ENCODE measurements at places on chromosomes 12 and 14.
A peak's percentile ranks its signal among the peaks of the same experiment; 100 is the strongest.

- DNase-seq: no peak
Observed at GRCh38 chr12:71448150-71448581, 8.6 kb downstream of the LGR5 start.

GRCh38 chr12:93387780-93388179, 10.1 kb downstream of the NUDT4 start:
- DNase-seq: peak; percentile 41

DNA sequence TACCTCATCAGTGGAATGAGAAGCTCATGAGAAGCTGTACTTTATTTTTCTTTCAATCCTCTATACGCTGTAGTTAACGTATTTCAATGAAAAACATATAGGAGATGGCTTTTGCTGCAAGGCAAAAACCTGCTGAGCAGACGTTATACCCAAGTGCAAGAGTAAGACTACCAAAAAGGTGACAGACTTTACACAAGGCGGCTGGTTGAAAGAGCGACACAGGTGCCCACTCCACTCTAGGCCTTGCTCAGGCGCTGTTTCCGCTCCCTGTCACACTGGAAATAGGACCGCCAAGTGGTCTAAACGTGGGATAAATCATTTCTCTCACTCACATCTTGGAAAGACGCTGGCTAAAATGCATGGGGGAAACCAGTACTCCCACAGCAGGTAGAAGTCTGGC, 54.5 kb downstream of the PPP2R5C start:
- DNase-seq: no peak

DNA sequence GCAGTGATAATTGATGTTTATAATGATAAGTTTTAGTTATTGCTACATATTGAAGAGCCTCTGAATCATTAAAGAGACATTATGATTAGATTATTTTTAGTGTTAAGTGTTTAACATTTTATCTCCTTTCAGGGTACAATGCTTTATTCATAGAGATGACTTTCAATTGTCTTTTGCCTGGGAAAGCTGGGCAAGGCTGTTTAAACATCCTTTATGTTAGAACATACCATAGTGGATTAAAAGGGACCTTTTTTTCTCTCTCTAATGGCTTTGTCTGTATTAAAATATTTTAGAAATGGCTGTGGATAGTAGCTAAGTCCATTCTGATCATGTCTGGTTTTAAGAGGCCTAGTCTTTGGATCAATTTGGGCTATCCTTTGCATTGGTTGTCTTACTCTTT, 427.5 kb upstream of the MIS18BP1 start:
- DNase-seq: no peak

DNA sequence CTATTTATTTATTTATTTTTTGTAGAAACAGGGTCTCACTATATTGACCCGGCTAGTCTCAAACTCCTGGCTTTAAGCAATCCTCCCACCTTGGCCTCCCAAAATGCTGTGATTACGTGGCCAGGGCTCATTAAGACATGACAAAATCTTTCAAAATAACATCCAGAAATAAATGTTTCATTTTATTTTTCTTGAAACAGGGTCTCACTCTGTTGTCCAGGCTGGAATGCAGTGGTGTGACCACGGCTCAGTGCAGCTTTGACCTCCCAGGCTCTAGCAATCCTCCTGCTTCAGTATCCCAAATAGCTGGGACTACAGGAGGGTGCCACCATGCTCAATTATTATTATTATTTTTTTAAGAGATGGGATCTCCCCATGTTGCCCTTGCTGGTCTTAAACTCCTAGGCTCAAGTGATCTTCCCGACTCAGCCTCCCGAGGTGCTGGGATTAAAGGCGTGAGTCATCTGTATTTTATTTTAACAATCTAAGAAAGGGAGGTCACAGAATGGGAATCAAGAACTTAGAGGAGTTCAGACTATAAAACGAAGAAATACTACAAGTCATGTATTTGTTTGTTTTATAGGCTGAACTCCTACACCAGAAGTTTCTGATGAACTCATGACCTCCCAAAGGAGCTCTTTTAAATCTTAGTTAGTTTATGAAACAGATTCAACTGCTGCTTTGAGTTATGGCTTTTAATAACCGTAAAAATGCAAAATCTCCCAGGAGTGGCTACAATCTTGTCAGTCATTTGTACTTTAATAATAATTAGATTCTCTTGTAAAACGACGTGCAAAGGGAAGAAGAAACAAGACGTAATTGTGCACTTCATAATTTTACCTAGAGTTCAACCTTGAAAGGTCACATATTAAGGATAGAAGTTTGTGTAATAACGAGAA, 2.1 kb upstream of the TMEM263 start:
- no peak for DNase-seq

DNA sequence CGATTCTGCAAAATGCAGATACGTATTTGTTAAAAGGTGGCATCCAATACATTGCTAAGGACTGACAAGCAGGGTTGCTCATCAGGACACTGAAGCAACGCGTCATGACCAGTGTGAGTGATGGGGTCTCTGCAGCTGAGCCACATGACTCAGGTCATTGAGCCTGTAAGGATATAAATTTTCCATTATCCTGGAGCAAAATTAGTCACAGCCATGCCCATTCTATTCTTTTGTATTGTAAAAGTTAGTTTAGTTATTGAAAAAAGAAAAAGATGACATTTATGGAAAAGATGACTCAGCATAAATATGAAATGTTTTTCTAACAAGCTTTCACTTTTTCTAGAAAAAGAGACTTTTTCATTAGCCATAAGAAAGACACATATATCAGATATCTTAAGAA, 268.0 kb upstream of the TMEM132C start:
- DNase-seq: peak; percentile 20

GRCh38 chr12:108016022-108016564, 113.0 kb upstream of the WSCD2 start:
- no peak for DNase-seq

GRCh38 chr12:106049105-106049504, 89.6 kb downstream of the NUAK1 start:
- no peak for DNase-seq

- DNase-seq: peak; percentile 75
Observed at GRCh38 chr14:50318031-50318626, 6.0 kb downstream of the DMAC2L start.

GRCh38 chr14:73802431-73803188, 49.0 kb upstream of the PTGR2 start:
- no peak for DNase-seq

DNA sequence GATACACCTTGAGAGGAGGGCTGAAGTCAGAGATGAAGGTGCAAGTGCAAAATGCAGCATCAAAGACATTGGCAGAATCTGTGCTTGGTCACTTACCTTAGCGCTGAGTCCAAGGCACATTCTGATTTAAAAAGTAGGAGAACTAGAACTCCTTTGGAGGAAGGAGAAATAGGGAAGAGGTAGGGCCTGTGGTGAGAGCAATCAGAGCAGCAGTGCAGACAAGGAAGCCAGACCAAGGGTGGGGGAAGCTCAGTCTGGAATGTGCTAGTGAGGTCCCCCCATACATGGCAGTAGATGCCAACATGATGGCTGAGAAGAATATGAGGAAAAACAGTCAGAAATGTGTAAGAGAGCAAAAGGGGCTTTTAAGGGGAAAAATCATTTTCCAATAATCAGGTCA, 206.5 kb downstream of the SSPN start:
- no peak for DNase-seq

- peak; percentile 81 for DNase-seq
Observed at GRCh38 chr14:73460691-73461127, 2.4 kb upstream of the NUMB start.

- peak; percentile 72 for DNase-seq
Observed at GRCh38 chr12:98532687-98533304, 17.4 kb downstream of the TMPO start.

- no peak for DNase-seq
Observed at GRCh38 chr12:91591639-91591987, 409.0 kb upstream of the DCN start.

DNA sequence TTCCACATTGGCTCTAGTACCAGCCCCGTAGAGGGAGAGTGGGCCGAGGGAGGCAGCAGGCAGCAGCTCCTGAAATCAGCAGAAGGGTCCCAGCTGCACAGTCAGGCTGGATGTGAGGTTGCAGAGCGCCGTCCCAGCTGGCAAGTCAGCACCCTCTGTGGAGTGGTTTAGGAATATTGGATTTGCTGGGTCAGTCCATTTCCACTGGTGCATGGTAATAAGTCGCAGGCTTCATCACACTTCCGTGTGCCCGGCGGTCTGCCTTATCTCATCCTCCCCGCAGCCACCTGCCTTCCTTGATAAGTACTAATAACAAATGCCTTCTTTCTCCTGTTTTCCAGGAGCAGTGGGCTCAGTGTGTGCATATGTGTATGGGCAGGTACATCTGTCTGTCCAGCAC, 112.9 kb downstream of the TSPAN9 start:
- no peak for DNase-seq

GRCh38 chr12:6336079-6336888, 5.6 kb downstream of the TNFRSF1A start:
- DNase-seq: peak; percentile 100

DNA sequence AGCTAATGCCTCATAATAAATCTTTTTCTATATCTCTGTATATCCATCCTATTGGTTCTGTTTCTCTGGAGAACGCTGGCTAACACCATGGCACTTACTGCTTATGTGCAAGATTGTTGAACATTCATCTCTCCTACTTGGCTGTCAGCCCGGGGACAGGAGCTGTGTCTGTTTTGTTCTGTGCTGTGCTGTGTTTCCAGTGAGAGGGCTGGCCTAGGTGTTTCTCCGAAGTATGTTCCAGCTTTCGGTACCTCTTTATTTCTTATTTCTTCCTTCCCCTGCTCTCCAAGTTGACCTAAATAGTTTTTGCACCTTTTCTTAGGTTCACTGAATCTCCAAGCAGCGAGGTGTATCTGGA, 18.8 kb upstream of the NR4A1 start:
- DNase-seq: peak; percentile 88

DNA sequence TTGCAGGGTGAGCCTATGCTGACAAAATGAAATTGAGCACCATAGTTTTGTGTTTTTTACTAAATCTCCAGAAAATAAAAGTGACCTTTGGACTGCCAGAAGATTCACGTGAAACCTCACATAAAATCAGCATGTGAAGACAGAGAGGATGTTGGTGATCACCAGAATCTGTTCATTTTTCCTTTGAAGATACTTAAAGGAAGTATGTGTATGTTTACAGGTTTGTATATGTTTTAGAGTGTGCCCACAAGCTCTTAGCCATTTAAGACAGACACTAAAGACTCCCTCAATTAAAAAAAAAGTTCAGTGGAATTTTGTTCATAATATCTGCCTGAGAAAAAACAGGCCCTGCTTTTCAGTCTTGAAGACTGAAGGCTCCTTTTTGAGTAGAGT, 25.9 kb downstream of the DDX47 start:
- no peak for DNase-seq

DNA sequence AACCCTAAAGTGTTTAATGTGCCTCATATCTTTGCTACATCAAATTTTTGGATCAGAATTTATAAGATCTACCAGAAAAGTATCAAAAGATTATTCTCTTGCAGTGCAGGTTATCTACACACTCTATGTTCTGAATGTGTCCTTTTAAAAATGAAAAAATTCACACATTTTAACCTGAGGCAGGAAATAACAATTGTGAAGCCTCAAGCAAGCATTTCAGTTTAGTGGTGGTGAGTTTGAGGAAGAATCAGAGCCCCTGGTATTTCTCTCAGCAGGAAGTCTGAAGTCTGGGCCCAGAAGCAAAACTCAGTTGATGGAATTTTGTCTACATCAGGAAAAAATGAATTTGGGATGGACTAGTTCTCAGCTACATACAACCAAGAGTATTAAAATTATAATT, 137.0 kb upstream of the PZP start:
- DNase-seq: no peak

DNA sequence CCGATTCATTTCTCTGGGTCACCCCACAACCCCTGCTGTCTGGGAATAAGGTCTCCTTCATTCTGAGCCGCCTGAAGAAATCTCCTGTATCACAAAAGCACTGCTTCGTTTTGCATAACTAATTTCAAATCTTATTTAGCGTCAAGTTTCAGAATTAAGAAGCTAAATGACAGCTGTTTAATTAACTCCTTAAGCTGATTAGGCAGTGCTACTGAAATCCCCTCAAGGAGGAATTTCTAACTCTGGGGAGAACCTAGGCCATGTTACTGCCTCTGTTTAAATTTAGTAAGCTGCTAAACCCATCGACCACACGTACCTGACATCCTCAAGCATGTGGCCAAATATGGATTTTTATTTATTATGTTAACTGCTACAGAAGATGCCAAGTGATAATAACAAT, 373.6 kb downstream of the GLT1D1 start:
- DNase-seq: no peak

GRCh38 chr12:48958049-48958388, 732 bp upstream of the ARF3 start:
- DNase-seq: no peak

GRCh38 chr14:75702616-75703261, 41.7 kb downstream of the TTLL5 start:
- DNase-seq: peak; percentile 64

DNA sequence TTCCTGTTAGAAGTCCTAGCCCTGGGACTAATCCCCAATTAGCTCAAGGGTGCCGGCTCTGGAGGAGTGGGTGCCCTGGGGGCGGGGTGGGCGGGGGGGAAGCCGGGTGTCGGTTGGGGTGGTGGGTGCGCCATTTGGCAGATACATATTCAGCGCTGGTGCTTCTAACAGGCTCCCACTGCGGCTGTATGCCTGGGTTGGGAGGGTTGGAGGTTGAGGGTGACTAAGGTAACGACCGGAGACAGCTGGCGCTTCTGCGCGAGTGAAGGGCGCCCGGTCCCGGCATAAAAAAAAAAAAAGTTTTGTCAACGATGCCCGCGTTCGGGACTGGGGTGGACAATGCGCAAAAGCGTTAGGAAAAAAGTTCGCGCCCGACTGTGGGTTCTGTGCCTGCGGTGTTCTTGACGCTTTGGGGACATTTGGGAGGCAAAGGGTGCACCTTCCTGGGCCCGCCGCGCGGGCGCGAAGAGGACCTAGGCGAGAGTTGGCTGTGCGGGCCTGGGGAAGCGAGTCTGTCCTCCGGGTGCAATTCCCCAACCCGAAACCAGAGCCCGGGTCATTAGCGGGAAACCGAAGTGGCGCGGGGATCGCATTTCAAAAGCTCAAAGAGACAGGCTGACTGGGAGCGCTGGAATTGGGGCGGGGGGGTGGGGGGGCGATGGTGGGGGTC, 19.2 kb downstream of the TBX3 start:
- no peak for DNase-seq

DNA sequence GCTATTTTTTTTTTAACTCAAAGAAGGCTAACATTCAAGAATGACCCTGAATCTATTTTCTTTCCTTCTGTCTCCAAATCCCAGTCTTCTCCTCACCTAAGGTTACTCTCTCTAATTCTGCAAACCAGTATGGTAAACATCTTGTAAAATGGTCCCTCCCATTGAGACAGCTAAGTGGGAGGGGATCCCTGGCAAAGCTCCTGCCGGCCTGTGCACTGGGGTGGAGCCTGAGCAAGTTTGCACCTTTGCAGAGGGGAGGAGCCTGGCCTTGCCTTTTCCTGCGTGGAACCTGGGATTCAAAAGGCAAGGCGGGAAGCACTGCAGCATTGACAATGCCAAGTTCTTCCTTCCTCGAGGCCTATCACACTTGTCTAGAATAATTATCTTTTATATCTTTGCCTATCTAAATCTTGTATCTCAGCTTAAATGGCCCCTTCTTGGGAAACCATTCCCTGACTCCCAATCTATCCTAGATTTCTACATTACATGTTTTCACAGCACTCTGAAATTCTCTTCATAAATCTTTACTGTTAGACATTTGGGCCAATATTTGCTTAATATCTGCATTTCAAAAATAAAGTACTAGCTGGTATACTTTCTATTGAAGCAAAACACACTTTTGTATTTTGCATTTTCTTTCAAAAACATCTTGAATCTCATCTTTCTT, 83.0 kb downstream of the EPS8 start:
- DNase-seq: no peak

GRCh38 chr12:132247718-132248452, 81.5 kb downstream of the GALNT9 start:
- no peak for DNase-seq

GRCh38 chr12:65800937-65801336, 23.3 kb upstream of the HMGA2 start:
- peak; percentile 80 for DNase-seq
